ENCODE measurements at places on chromosomes 3 and 15.
A peak's percentile ranks its signal among the peaks of the same experiment; 100 is the strongest.

- DNase-seq = no peak
Observed at GRCh38 chr3:172268868-172269267, 179.4 kb downstream of the GHSR start.

GRCh38 chr3:50369012-50369670 is 9.8 kb upstream of the TMEM115 start:
- DNase-seq = no peak

DNA sequence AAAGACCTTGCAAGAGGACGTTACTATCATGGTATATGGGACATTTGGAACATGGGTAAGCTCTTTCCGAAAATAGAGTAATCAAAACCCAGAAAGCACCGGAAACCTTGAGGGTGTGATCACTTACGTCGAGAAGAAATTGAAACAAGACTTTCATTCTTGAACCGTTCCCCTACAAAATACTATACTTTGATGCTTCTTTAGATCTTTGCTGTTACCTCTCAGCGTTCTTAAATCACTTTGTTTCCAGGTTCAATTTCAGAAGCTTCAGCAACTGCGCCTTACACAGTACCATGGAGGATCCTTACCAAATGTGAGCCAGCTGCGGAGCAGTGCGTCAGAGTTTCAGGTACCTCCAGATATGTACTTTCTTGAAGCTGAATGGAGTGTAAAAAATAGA is 10.1 kb downstream of the CRTC3 start:
- DNase-seq = no peak

DNA sequence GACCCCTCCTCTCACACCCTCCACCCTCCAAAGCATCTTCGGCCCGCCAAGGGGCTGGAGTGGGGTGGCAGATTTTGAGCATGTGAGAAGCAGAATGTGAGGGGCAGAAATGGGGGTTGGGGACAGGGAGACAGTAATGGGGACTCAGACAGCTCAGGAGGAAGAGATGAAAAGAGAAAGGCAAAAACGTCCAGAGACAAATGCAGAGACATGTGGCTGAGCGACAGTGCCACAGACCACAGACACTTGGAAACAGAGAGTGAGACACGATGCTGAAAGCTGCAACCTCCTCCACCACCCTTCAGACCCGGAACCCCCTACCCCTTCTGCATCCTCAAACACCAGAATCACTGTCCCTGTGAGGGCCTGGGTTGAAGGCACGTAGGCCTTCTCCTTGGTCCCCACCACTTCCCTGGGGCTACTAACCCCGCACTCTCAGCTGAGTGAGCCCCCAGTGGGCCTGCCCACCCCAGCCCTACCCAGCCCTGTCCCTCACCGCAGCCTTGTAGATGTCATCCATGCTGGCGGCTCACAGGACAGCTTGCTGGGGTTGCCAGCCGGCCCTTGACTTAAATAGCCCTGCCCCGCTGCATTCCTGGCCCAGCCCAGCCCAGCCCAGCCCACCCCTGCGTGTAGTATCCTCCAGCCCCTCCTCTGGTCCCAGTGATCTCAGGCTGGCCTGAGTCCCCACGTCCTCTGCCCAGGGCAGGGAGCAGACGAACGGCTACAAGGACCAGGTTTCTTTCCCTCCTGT is at the start of gene TNNC1:
TSS of gene TNNC1 (minus strand) at position 546 of the 754 bp plus-strand sequence. CDS start at position 520, 26 bp downstream.
- DNase-seq = no peak

DNA sequence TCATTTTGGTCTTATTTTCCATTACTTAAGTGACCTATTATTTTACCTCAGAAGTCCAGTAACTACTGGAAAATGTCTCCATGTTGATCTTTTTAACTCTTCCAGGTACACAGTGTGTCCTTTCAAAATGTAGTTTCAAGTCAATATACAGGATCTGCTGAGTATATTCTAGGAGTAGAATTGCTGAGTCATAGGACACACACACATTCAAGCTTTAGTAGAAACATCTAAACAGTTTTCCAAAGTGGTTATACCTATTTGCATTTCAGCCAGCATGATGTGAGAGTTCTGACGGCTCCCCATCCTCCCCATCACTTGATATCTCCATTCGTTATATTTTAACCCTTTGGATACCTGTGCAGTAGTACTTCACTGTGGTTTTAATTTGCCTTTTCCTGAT is 271.9 kb downstream of the MCTP2 start:
- no peak for DNase-seq

GRCh38 chr3:196639483-196640296 is at the start of gene NRROS:
Gene NRROS (plus strand): TSS chr3:196639694. CDS start chr3:196654540, 14,846 bp downstream.
- peak; percentile 78 for DNase-seq

DNA sequence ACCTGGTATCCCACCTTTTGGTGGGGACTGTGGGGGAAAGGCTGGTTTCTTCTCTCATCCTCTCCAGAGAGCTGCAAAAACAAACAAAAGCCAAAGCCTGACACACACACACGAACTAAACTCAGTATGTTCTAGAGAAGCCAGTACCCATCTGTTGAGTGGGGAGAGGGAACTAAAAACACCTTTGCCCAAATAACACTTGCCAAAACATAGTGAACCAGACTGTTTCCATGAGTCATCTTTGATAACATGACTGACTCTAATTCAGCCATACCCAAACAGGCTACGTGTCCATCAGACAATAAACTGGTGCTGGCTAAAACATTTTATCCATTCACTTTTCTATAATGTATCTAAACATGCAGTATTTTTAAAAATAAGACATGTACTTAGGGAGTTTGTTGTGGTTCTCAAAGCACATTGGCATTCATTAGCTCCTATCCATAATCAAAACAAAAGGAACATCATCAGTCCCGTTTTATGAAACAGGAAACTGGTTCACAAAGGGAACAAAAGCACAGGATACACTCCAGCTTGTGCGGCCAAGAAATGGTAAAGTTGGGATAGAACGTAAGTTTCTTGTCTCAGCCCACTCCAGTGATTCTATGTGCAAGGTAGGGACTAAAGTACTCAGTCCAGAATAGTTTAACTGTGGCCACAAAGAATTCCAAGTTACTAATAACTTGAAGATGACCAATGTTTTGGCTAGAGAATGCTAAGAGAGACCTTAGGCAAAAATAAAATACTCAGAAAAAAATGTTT is 16.1 kb downstream of the LYSMD2 start:
- DNase-seq = peak; percentile 13

DNA sequence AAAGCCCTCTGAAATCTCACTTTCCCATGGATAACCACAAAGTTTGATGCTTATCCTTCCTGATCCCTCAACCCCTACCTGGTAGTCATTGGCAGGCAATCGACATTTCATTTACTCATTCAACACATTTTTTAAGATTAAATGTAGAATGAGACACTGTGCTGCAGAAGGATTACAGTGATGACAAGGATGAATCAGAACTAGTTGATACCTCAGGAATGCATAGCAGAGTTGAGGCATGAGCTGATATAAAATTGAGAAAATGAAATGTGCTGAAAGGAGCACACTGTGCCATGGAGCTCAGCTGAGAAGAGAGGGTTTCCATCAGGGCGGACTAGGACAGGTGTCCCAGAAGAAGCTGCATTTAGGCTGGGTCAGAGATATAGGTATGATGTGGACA is 48.9 kb upstream of the ACTL6A start:
- no peak for DNase-seq

- no peak for DNase-seq
Observed at GRCh38 chr15:33757516-33758232, 210.6 kb upstream of the CHRM5 start.

Measured in Ammon's horn (tissue), 1 donor.